Cardiac muscle cell (in vitro differentiated cells and primary cell): ENCODE measurements at places on chromosomes 3 and 15. TPM values are rescaled to one million over a fixed set of nuclear protein-coding genes. Genes with fewer than 3 reads are reported as not detected.

Gene ZPLD1
- total RNA-seq, result 0.18 and 0.60 TPM in 2 replicates

Gene ANKUB1
- total RNA-seq, result not detected in 2 replicates

Gene CCRL2
- total RNA-seq, result 7.2 and 8.6 TPM in 2 replicates

Gene CPB1
- total RNA-seq, result not detected in 2 replicates

Gene HRG
- not detected in 2 replicates for total RNA-seq

Gene CACNA2D2
- total RNA-seq, result 6.8 and 8.7 TPM in 2 replicates
